Stimulated activated naive CD8-positive, alpha-beta T cell treated with anti-CD3 and anti-CD28 coated beads, Interleukin-15, Interleukin-2, amounts not matched to agents 100 U/mL and 50 U/mL, for 24 hours (primary cell): ENCODE measurements at places on chromosomes 7 and 10.

GRCh38 chr10:1578392-1579140, 158.8 kb downstream of the ADARB2 start:
- DNase-seq = no peak

DNA sequence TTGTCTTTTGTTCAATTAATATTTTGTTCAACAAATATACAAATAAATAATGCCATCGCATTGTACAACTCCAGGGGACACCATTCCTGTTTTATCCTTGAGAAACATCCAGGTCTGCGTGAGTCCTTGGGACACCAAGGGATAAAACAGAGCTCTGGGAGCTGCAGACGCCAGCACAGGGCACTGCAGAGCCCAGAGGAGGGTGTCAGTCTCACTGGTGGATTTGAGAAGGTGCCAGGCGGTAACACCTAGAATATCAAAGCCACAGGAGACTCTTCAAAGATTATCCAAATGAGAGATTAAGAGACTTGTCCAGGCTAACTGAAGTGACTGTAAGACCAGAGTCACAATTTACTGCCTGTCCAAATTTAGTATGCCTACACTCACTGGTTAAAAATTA, 55.3 kb downstream of the TEX36 start:
- DNase-seq = no peak

GRCh38 chr10:124496150-124496549, 34.5 kb downstream of the LHPP start:
- DNase-seq = no peak

DNA sequence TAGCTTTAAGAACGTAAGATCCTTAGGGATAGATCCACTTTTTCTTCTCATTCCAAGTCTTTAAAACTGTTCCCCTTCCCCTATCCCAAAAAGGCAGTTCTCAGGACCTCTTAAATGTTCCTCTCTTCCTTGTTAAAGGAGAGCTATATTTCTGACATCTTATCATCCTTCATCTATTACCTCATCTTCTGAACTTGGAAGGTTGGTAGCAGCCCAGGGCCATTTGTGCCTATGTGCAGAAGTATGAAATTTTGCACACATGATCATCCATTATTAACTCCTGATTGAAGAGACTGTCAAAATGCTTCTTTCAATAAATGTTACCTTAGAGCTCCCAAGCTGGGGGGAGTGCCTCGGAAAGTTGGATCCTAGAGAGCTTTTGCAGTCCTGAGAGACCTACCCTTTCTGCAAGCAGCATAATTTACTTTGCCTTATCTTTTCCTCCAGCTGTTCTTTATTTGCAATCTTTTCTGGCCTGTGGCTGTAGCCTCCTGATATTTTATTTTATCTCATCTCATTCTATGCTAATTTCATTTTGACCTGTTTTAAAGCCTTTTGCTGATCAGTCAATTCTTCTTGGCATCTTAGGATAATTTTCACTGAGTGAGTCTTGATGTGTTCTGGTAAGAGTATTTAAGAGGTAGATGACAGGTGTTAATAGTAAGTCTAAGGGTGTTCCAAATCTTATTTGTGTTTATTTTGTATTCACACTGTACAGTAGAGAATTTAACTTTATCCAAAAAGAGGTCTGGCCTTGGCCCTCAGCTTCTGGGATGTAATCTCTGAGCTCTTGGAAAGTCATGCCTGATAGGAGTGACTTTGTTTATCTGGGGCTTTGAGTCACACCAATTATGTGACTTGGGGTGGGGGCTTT, 135.0 kb upstream of the PDLIM1 start:
- no peak for DNase-seq

DNA sequence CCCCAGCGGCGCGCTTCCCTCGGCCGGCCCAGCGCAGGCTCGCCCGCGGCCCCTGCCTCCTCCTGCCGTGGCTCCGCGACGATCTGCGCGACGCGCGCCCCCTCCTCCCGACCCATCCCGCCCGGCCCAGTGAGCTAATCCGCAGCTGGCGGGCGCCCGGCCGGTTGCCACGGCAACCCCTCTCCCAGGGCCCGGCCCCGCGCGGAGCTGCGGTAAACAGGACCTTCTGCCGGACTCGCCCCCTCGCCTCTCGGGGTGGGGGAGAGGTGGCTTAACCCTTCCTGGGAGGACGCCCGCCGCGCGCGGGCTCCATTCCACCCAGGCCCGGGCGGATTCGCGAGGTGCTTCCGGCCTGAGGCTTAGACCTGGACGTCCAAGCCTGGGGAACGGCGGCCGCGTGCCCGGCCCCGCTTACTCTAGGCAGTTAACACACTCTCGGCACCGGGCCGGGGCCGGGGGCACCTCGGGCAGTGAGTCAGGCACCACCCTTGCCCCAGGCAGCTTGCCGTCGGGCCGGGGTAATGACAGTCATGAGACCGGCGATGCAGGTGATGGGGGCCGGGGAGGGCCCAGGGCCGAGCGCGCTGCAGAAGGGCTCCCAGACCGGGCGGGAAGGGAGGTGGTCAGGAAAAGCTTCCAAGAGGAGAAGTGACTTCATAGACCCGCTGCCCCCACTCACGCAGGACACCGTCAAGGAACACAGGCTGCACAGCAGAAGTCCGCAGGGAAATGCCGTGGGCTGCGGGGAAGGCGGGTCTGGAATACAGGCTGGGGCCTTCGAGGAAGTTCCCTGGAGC, at the start of gene DENND2A:
Gene DENND2A, minus strand, starts transcription at position 87 of the 797 bp plus-strand sequence. CDS start 38,416 bp downstream, outside the sequence.
- DNase-seq = peak; percentile 13

GRCh38 chr10:61594430-61594829, 68.3 kb upstream of the CABCOCO1 start:
- no peak for DNase-seq

- no peak for DNase-seq
Observed at GRCh38 chr7:135553346-135553745, 4.4 kb upstream of the NUP205 start.

GRCh38 chr7:138079137-138079536, 2.9 kb downstream of the AKR1D1 start:
- no peak for DNase-seq

- DNase-seq = no peak
Observed at GRCh38 chr7:132240821-132241422, 335.3 kb downstream of the PLXNA4 start.

- no peak for DNase-seq
Observed at GRCh38 chr10:31761156-31761555, 167.5 kb downstream of the ARHGAP12 start.

- no peak for DNase-seq
Observed at GRCh38 chr7:22357311-22358175, 589 bp upstream of the RAPGEF5 start.

DNA sequence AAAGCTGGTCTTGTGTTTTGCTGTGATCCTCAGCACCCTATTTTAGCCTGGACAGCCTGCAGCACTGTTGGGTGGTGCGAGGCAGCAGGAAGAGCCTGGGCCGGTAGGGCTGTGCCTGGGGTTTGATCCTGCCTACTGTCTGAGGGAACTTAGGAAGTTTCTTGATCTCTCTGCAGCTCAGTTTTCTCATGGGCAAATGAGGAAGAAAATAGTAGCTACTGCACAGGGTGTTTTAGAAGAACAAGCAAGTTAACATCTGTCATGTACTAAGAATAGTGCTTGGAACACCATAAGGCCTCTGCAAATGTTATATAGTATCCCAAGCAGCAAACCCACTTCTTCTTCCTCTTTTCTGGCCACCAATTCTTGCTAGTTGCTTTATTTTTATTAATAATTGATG, 12.0 kb upstream of the AGR2 start:
- DNase-seq = no peak

GRCh38 chr10:62805231-62806099, 945 bp downstream of the ADO start:
- peak; percentile 29 for DNase-seq

DNA sequence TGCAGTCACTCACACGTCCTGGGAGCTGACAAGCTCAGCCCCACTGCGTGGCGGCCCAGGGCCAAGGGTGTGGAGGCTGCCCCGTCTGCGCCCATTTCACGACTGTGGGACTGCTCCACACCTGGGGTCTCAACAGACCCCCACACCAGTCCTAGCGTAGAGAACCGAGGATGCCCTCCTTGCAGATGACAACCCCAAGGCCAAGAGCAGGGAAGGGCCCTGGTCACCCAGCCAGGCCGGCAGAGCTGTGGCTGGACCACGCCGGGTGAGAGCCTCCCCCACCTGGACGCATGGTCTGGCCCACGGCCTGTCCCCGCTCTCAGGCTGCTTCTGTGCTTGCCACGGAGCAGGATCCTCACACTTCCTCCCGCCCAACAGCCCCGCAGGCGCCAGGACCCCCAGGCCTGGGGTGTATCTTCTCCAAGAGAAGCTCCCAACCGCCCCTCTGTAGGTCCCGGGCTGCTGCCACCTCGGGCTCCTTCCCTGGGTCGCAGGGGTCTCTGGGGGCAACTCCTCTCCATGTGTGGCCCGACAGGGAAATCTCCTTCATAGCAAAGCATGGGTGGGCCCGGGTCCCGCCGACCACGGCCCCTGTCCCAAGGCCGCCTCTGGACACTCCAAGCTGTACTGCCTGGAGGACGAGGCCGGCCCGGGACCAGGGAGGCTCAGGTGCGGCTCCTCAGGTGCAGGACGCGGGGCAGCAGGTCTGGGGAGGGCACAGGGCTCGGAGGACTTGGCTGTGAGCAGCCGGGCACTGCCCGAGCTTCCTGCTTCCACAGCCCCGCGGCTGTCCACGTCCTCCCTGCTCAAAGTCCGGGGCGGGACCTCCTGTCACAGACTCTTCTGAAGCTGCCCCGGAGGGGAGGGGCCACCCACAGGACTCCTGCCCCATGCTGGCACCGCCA, 88.8 kb downstream of the FOXL3 start:
- no peak for DNase-seq

- DNase-seq = no peak
Observed at GRCh38 chr10:34467902-34468301, 347.2 kb downstream of the PARD3 start.

GRCh38 chr10:86636311-86636710, 18.0 kb upstream of the OPN4 start:
- DNase-seq = no peak

DNA sequence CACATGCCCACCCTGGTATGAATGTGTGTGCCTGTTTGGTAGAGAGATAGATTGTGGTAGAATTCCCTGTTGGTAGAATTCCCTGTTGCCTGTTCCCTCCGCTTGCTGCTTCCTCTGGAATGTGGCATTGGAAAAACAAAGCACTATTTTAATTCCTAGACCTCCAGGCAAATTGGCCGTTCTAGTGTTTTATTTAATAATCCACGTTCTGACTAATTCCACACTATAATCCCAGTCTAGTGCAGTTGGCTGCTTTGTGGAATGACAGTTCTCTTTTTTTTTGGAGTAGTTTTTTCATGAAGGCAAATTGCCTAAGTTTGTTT, 2.0 kb downstream of the HECW1 start:
- DNase-seq = no peak

DNA sequence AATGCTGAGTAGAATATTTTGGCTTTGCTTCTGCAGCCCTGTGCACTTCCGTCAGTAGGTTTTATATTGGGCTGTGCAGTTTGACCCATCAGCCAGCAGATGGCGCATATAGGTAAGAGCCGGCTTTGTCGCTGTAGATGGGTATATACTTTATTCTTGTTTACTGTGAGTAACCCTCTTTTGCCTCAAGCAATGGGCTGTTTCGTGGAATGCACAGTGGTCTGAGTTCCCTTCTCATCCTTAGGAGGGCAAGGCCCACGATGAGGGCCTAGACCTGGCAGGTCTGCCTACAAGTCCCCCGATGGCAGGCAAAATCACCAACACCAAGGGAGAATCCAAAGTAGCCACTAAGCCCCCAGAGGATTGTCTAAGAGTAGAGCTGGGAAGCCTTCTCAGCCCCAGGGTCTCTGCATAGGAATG, 1002.9 kb upstream of the KCND2 start:
- peak; percentile 11 for DNase-seq

- no peak for DNase-seq
Observed at GRCh38 chr10:87053111-87053510, 33.0 kb downstream of the FAM25A start.

- no peak for DNase-seq
Observed at GRCh38 chr7:157849341-157849596, 512.5 kb downstream of the DNAJB6 start.

GRCh38 chr7:108094346-108094745, 35.8 kb downstream of the LAMB4 start:
- DNase-seq = no peak

DNA sequence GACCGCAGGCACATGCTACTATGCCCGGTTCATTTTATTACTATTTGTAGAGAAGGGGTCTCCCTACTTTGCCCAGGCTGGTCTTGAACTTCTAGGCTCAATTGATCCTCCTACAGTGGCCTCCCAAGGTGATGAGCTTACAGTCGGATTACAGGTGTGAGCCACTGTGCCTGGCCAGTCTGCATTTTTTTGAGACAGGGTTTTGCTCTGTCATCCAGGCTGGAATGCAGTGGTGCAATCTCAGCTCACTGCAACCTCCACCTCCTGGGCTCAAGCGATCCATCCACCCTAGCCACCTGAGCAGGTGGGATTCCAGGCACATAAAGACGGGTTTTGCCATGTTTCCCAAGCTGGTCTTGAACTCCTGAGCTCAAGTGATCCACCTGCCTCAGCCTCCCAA, 2.3 kb upstream of the H2BK1 start:
- no peak for DNase-seq

- peak; percentile 71 for DNase-seq
Observed at GRCh38 chr10:80202934-80203834, 2.2 kb downstream of the ANXA11 start.

DNA sequence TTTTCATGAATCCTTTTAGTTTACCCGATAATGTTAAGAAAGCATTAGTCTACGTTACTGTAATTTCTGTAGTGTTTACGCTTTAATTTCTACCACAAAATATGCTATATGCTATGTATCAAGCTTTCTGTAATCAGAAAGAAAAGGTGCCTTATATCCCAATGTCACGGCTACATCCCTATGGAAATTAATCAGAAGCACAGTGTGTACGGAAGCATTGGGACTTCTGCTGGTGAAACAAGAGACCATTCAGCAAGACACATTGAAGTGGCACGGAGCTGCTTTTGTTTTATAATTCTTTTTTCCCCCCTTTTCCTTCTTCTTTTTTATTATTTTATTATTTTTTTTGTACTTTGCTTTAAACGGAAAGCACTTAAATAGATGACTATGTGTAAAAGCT, 31.2 kb upstream of the SH2B2 start:
- DNase-seq = no peak

DNA sequence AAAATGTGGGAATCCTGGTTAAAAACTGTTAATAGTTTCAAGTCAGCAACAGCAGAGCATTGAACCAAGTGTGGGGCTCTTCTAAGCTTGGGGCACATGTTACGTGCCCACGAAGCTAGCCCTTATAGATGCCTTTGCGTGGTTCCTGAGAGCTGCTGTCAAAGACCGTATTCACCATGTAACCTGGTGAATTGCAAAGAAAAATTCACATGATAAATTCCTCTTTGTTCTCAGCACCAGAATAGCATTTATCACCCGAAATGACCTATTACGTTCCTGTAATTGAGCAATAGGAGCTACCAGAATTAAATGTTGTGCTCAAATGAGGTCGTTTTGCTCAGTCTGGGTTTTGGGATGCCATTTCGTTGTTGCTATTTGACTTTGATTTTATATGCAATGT, 202.6 kb upstream of the PRPS1L1 start:
- DNase-seq = no peak
